ENCODE measurements at places on chromosomes 13 and 19. TPM values are rescaled to one million over a fixed set of nuclear protein-coding genes. Genes with fewer than 3 reads are reported as not detected.

The MEIOSIN gene
- not detected for total RNA-seq

DNA sequence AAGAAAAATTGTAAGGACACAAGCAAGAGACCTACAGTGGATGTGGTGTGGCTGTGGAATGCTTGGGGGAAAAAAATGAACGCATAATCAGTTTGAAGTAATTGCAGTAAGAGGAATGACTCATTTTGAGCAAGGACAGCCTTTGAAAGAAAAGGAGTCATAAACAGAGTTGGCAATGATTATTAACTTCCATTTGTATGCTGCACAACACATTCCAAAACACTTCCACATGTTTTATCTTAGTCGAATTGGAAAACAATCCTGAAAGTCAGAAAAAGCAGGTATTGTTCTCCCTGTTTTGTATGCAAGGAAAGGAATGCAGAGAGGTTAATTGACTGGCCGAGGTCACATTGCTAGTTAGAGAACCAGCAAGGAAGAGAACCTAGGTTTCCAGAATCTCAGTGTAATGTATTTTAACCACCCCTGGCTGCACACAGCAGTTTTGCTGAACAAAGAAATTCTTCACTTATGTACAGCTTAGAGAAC, 630.0 kb upstream of the MIR17HG start:
- H3K36me3 ChIP-seq: no peaks in the 10 kb centered on the region
- no peak overlapping the region for H3K4me3 ChIP-seq
- no peak overlapping the region for H3K27ac ChIP-seq
- no peaks in the 10 kb centered on the region for H3K27me3 ChIP-seq
- DNase-seq: no peak

The APOC1 gene
- total RNA-seq: 1.3 TPM

DNA sequence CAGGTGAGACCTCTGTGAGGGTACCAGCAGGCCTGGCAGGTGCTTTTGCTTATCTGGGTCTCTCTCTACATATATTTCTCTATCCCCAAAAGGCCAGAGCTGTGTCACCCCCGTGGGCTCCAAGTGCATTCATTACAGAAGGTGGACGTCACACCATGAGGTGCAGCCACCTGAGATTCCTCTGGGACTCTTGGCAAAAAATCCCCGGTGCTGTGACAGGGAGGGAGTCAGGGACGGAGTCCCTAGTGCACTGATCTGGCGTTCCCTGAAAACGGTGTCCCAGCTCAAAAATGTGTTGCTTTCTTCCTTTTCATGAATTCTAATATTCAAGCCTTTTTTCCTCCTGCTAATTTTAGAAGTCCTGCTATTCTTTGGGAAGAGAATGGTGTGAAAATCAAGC, 13.5 kb downstream of the TSHZ3 start:
- H3K27ac ChIP-seq: no peak overlapping the region
- H3K36me3 ChIP-seq: no peaks in the 10 kb centered on the region
- H3K27me3 ChIP-seq: no peaks in the 10 kb centered on the region
- H3K4me1 ChIP-seq: peaks cover 21% of the 10 kb centered on the region
- H3K4me3 ChIP-seq: no peak overlapping the region

The FCER2 gene
- total RNA-seq: 0.89 TPM

GRCh38 chr13:74145249-74145975, 11.2 kb upstream of the KLF12 start:
- no peak overlapping the region for H3K27ac ChIP-seq
- no peaks in the 10 kb centered on the region for H3K36me3 ChIP-seq
- H3K4me1 ChIP-seq: no peaks in the 10 kb centered on the region
- no peak for DNase-seq

The ZNF528 gene
- 3.7 TPM for total RNA-seq

The ZNF729 gene
- not detected for total RNA-seq

The ZNF888 gene
- 4.3 TPM for total RNA-seq

DNA sequence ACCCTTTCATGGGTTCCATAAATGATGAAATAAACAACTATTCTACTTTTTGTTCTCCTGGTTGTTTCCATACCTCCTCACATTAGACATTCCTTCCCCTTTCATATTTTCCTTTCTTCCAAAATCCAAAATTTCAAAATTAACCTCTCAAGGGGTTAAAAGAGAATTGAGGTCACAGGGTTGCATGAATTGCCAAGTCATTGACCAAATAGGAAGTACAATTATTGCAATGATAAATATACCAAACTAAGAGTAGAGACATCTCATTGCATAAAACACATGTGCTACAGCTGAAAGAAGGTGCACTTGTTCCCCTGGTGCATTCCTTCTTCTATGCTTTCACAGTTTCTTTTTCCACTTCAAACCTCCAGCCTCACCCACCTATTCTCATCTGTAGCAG, 136.1 kb downstream of the KCTD12 start:
- DNase-seq: no peak
- H3K27me3 ChIP-seq: peaks cover 4% of the 10 kb centered on the region
- no peaks in the 10 kb centered on the region for H3K4me1 ChIP-seq
- H3K36me3 ChIP-seq: no peaks in the 10 kb centered on the region

DNA sequence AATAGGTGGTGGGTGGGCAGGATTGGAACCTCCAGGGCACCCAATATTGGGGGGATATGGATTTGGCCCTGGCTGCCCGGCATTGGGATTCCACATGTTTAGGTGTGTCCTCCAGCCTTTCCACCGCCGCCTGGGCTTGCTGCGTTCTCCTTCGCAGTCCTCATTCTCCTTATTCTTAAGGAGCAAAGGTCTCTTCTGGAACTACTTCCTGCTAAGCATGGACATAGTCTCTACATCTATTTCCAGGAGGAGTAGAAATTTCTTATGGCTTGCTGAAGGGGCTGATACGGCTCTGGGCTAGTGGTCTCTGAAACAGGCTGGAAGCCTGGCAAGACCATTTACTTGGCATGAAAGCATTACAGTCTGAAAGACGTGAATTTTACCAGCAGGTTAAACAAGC, 9.2 kb upstream of the FCGBP start:
- H3K4me3 ChIP-seq: no peak overlapping the region
- peak overlapping the region; percentile 46 for H3K27ac ChIP-seq
- DNase-seq: no peak

DNA sequence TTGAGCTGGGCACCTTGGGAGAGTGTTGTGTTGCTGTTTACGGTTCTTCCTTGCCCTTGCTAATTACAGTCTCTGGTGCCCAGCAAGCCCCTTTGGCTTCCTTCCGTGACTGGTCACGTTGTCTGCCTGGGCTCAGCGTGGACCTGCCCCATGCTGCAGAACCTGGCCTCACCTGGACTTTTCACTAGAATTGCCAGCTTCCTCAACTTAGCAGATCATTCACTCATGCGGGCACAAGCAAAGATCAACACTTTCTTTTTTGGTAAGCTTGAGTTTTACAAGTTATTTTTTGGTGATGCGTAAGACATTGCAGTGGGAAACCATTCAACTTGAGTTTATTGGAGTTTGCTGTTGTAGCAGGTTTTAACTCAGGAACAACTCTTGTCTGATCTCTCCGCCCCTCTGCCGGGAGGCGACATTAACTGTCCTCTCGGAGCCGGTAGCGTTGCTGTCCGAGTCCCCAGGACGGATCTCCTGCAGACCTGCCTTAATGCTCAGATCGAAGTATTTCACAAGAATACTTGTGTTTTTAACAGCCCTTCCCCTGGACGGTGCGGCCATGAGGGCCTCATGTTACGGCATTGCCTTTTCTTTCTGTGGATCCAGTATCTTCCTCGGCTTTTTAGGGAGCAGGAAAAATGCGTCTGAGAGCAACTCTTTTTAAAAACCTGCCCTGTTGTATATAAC, 15.7 kb upstream of the TEX29 start:
- no peaks in the 10 kb centered on the region for H3K27me3 ChIP-seq
- DNase-seq: no peak
- no peak overlapping the region for H3K27ac ChIP-seq
- H3K4me3 ChIP-seq: no peak overlapping the region
- peaks cover 70% of the 10 kb centered on the region for H3K36me3 ChIP-seq
- H3K4me1 ChIP-seq: no peaks in the 10 kb centered on the region

DNA sequence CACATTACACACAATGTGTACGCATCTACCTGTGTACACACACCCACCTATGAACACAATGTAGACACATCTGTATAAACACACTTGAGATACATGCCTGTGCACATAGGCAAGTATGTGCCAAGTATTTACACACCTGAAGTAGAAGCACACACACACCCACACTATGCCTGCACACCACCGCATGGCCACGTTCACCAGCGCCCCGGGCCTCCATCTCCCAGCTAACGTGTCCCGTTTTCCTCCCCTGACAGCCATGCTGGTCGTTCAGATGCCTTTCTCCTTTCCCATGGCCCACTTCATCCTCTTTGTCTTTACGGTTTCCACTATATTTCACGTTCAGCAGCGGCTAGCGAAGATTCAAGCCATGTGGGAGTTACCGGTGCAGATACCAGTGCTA, 6.9 kb downstream of the FUT2 start:
- H3K36me3 ChIP-seq: peaks cover 6% of the 10 kb centered on the region
- no peak overlapping the region for H3K4me3 ChIP-seq
- no peak overlapping the region for H3K27ac ChIP-seq
- peaks cover 5% of the 10 kb centered on the region for H3K27me3 ChIP-seq
- DNase-seq: no peak

The C19orf33 gene
- not detected for total RNA-seq

The RNF6 gene
- total RNA-seq: 39.4 TPM

- no peak overlapping the region for H3K27ac ChIP-seq
- H3K4me3 ChIP-seq: no peak overlapping the region
- peaks cover 34% of the 10 kb centered on the region for H3K4me1 ChIP-seq
- no peak for DNase-seq
- H3K27me3 ChIP-seq: no peaks in the 10 kb centered on the region
Measured at GRCh38 chr13:51636349-51636890, 52.2 kb downstream of the WDFY2 start.
